ENCODE measurements at places on chromosomes 12 and 14.

GRCh38 chr12:34398366-34398705, 376.0 kb downstream of the ALG10 start:
- no peak for DNase-seq

DNA sequence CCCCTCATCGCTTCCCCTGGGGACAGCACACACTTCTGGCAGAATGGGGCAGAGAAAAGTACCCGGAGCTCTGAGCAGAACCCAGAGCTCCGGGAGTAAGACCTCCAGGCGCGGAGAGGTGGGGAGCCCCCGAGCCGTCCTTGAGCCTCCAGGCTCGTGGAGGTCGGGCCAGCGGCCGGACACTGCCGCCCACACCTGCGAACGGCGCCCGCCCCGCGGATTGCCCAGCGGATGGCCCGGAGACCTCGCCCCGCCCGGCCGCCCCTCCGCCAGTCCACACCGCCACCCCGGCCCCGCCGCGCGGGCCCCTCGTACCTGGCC, 344 bp downstream of the SPTLC2 start:
- DNase-seq = no peak

GRCh38 chr14:37870632-37871346, 275.4 kb downstream of the TTC6 start:
- DNase-seq = no peak

DNA sequence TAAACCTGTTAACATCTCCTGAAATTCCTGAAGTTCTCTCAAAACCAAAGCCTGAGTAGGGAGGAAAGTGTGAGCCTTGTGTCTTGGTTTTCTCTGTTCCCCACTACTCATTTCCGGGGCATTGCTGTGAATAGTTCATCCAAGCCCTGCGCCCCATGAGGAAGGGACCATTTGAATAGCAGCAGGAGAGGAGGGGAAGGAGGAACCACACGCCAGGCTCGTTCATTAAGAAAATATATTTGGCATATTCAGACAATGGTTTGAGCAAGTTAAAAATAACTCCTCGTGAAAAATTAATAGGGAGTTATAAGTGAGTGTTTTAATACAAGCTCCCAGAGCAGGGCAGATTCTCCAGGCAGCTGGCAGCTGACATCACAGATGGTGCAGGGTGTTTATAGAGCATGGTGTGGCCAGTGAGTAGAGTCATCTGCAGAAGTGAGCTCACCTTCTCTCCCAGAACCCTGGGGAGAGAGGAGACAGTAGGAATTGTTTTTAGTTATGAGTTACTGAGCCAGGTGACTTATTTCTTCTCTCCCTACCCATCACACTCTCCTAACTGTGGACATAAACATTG, 29.5 kb upstream of the CISTR start:
- DNase-seq = no peak

GRCh38 chr12:89350260-89350629, 2.1 kb downstream of the DUSP6 start:
- no peak for DNase-seq

GRCh38 chr14:102316338-102316742, 3.2 kb upstream of the ZNF839 start:
- no peak for DNase-seq

GRCh38 chr12:6938353-6939190, 5.0 kb upstream of the RNU7-1 start:
- DNase-seq = no peak

DNA sequence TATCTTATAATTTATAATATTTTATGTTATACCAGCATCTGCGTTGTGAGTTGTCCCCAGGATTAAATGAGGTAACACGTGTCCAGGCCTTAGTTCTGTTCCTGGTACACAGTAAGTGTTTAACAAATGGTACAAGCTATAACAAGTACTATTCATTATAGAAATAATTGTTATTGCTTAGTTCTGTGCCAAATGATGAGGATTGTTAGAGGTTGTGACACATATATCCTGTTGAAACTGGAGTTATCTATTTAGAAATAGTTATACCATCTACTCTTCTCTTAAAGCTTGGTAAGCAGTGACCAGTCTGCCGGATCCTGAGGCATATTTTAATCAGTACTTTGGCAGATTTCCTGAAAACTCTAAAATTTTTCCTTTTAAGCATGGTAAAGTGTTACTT, 1066.5 kb downstream of the TMTC2 start:
- no peak for DNase-seq

- no peak for DNase-seq
These were observed 192.5 kb upstream of the SYT1 start for GRCh38 chr12:78672033-78672432.

- DNase-seq = no peak
These were observed 19.8 kb downstream of the TMEM253 start for GRCh38 chr14:21120686-21121085.

DNA sequence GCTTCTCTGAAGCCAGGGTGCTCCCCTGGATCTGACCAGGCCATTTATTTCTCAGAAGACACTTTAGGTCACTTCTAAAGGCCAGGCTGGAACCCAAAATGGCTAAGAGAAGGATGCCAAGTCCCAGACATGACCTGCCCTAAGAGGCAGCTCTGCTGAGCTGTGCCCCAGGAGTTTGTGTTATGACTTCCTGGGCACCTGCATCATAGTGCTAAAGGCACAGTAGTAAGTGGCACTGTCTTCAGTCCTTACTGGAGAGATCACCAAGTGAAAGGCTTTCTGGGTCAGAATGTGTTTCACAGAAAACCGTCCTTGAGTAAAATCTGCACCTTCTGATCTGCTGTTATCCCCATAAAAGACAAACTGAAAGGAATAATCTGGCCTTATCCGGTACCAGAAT, 120.2 kb downstream of the DAD1 start:
- DNase-seq = no peak

GRCh38 chr14:77051116-77051515, 22.6 kb upstream of the IRF2BPL start:
- no peak for DNase-seq

- DNase-seq = no peak
These were observed 79.1 kb downstream of the KCNK13 start for GRCh38 chr14:90140956-90141316.

GRCh38 chr12:79453820-79454219, 236.9 kb downstream of the PAWR start:
- no peak for DNase-seq

GRCh38 chr14:104321802-104322130, 183.4 kb downstream of the KIF26A start:
- no peak for DNase-seq

- peak; percentile 52 for DNase-seq
These were observed 93.9 kb upstream of the EVL start for GRCh38 chr14:99971087-99971940.
